ENCODE measurements at places on chromosomes 11 and 22. TPM values are rescaled to one million over a fixed set of nuclear protein-coding genes. Genes with fewer than 3 reads are reported as not detected.
A peak's percentile ranks its signal among the peaks of the same experiment; 100 is the strongest.

- no peaks in the 10 kb centered on the region for H3K4me1 ChIP-seq
- H3K27me3 ChIP-seq, result no peaks in the 10 kb centered on the region
- H3K27ac ChIP-seq, result no peak overlapping the region
- H3K36me3 ChIP-seq, result no peaks in the 10 kb centered on the region
Observed at GRCh38 chr11:2179516-2179915, 7.9 kb upstream of the TH start.

APOBEC3B gene
- total RNA-seq, result 8.7 TPM

DNA sequence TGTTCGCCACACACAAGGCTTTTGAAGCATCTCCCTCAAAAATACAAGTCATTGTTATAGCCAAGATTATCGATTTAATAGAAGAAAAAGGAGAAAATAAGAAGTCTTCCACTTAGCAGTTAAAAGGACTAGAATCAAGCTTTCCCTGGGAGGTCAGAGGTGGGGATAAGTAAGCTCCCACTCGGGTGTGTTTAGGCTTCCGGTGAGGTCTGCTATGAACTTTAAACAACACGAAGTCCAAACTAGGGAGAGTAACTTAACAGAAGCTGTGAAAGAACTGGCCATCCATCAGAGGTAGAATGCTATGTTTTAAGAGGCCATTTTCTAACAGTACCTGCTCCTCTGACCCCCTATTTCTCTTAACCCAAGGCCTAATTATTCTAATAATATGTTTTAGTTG is 91.4 kb upstream of the APOA1 start:
- H3K27ac ChIP-seq, result peak overlapping the region; percentile 92
- H3K27me3 ChIP-seq, result no peaks in the 10 kb centered on the region
- no peak for DNase-seq

GRCh38 chr11:94702481-94702880 is 65.7 kb upstream of the AMOTL1 start:
- peaks cover 26% of the 10 kb centered on the region for H3K27me3 ChIP-seq
- H3K4me1 ChIP-seq, result no peaks in the 10 kb centered on the region

DNA sequence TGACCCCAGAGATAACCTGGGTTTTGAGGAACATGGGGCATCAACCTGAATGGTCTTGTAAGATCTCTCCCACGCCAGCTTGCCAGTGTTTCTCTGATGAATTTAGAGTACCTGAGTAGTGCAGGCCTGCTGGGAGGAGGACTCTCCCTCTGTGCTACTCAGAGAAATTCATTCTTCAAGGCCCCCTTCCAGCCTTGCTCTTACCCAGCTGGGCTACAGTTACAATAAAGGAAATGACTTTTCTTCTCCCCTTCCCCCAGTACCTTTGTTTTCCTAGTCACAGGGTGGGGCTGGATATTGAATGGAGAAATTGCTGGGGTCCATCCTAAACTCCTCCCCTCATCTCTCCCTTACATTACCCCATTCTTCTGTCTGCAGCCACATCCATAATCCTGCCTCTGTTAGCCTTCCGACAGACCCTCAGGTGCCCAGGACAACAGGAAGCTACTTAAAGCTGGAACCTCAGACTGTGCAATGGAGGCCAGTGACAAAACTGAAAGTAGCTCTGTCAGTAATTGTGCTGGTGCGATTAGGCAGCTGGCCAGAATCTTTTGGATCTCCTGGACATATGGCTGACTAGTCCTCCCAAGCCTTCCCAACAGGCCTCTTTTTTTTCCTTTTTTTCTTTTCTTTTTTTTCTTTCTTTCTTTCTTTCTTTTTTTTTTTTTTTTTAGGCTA is 17.4 kb downstream of the LIMK2 start:
- H3K27ac ChIP-seq, result peak overlapping the region; percentile 93
- H3K27me3 ChIP-seq, result no peaks in the 10 kb centered on the region
- H3K4me1 ChIP-seq, result peaks cover 51% of the 10 kb centered on the region

GRCh38 chr11:70026012-70026411 is 52.1 kb upstream of the ANO1 start:
- H3K4me3 ChIP-seq, result no peak overlapping the region
- no peaks in the 10 kb centered on the region for H3K27me3 ChIP-seq
- H3K36me3 ChIP-seq, result no peaks in the 10 kb centered on the region
- H3K27ac ChIP-seq, result no peak overlapping the region

KRTAP5-9 gene
- 0.19 TPM for total RNA-seq

GRCh38 chr11:2311353-2312133 is 9.7 kb downstream of the TSPAN32 start:
- no peak overlapping the region for H3K4me3 ChIP-seq
- H3K4me1 ChIP-seq, result peaks cover 4% of the 10 kb centered on the region
- H3K36me3 ChIP-seq, result peaks cover 4% of the 10 kb centered on the region

DNA sequence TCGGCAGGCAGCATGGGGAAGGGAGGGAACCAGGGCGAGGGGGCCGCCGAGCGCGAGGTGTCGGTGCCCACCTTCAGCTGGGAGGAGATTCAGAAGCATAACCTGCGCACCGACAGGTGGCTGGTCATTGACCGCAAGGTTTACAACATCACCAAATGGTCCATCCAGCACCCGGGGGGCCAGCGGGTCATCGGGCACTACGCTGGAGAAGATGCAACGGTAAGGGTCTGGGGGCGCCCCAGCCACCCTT is 204 bp downstream of the FADS2 start:
- H3K4me3 ChIP-seq, result peak overlapping the region; percentile 85
- DNase-seq, result no peak
- H3K27me3 ChIP-seq, result peaks cover 6% of the 10 kb centered on the region
- peak overlapping the region; percentile 93 for H3K27ac ChIP-seq
- H3K4me1 ChIP-seq, result peaks cover 46% of the 10 kb centered on the region
- H3K36me3 ChIP-seq, result peaks cover 8% of the 10 kb centered on the region

DNA sequence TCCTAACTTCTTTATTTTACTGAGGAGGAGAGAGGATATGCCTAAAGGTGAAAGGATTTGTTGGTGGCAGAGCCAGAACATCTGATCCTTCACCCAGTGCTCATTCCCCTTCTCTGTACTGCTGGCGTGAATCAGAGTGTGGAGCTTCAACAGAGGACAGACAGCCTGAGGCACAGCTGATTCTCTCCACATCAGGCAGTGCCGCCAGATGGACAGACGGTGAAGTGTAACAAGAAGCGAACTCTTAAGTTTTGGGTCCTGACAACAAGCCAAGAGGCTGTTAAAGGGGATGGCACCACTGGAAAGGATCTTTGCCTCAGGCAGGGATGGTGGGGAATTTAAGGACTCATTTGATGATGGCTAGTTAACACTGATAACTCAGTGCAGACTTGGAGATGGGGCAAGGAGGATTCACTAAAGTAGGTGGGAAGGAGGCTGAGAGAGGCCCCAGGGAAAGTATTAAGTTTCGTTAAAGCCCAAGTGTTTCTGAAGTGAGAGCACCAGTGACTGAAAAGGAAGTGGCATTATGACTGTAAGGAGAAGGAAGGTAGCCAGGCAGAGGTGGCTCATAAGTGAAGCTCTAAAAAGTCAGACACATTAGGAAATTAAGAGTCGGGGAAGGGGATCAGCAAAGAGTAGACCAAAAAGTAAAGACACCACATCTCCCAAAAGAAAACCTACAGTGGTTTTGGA is 81.3 kb downstream of the CLPB start:
- H3K27ac ChIP-seq, result no peak overlapping the region
- no peaks in the 10 kb centered on the region for H3K36me3 ChIP-seq
- H3K4me3 ChIP-seq, result no peak overlapping the region

- no peaks in the 10 kb centered on the region for H3K27me3 ChIP-seq
- no peaks in the 10 kb centered on the region for H3K36me3 ChIP-seq
- H3K4me3 ChIP-seq, result no peak overlapping the region
- H3K27ac ChIP-seq, result no peak overlapping the region
Observed at GRCh38 chr22:48450188-48450825, 1377.4 kb downstream of the BRD1 start.

OR1S2 gene
- not detected for total RNA-seq

SMC1B gene
- 0.64 TPM for total RNA-seq

DNA sequence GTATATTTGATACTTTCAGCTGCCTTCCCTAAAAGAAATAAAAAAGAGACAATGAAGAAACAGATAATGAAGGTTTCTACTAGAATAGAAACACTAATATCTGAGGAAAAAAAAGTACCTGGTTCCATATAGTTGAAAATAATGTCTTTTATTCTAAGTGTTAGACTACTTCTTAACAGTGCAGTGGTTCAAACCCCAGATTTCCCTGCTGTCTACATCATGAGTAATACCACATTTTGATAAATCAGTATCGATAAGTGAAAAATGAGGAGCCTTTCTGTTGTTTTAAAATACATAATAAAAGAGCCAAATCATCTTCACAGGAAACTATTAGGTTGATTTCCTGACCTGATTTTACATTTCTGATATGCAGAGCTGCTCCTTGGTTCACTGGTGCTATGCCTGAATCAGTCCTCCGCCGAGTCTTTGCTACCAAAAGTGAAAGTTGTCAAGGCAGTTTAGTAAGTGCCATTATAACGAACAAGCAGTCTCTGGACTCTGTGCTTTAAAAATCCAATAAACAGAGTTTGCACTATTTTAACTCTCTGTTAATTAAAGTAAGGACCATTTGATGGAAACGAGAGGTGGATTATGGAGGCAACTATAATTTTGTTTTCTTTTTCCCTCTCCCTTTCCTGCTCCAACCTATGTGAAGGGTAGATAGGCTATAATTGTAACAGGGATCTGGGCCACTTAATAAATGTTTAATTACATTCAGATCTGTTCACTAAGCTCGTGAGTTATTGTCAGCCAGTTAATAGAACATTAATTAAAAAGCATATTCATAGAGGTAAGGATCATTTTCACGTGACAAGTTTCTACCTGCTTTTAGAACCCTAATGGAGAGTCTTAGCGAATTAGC is 724.5 kb upstream of the RAG2 start:
- no peak overlapping the region for H3K27ac ChIP-seq
- no peaks in the 10 kb centered on the region for H3K36me3 ChIP-seq
- no peaks in the 10 kb centered on the region for H3K4me1 ChIP-seq
- no peak overlapping the region for H3K4me3 ChIP-seq
- DNase-seq, result no peak
